ENCODE measurements at places on chromosomes 7 and 10.

DNA sequence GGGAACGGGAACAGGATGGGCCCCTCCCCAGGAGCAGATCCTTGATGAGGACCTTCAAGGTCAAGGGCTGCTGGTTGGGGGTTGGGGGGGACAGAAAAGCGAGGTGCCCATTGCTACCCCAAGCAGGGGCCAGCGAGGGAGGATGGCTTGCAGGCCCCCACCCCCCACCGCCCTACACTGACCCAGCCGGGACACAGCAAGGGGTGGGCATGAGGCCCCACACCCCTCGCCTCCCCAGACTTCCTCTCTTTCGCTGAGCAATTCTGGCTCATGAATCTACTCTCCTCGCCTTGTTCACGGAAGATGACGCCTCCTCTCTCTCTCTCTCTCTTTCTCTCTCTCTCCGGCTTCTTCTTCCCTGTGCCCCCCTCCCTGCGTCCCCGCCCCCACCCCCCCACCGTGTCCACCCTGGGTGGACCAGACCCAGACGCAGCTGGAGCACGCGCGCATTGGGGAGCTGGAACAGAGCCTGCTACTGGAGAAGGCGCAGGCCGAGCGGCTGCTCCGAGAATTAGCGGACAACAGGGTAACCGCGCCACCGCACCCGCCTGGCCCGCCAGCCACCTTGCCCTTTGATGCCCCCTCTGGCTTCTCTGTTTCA lies 81.1 kb upstream of the GTF2IRD1 start:
- DNase-seq, result no peak

DNA sequence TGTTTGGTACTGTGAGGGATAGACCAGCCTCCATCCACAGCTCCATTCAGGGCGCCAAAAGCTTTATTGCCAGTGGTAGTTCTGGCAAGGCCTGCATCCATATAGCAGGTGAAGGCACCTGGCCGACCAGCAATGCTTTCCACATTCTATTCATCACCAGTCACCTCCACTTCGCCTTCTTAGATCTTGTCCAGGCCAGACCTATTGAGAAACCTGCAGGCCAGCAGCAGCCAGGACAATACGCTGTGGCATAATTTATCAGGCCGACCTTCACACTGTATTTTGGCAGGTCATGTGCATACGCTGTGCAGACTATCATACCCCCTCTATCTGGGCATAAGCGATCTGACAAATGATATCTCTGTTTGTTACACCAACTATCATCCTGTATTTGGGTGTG lies 15.2 kb upstream of the KNDC1 start:
- DNase-seq, result no peak

DNA sequence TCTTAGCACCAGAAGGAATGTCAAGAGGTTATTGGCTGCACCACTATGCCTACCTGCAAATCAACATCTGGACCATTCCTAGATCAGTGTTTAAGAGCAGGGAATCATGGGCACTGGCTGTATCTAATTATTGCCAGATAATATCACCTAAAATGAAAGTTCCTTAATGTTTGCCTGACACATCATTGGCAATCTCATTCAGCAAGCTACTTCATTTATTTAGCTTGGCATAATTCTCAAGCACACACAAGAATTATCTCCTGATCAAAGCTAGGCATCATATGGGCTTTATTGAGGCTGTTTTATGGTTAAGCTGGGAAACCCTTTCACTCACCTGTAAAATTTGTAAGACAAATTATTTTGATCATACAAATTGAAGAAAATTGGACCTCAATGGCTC lies 581.7 kb downstream of the INHBA start:
- DNase-seq, result no peak

DNA sequence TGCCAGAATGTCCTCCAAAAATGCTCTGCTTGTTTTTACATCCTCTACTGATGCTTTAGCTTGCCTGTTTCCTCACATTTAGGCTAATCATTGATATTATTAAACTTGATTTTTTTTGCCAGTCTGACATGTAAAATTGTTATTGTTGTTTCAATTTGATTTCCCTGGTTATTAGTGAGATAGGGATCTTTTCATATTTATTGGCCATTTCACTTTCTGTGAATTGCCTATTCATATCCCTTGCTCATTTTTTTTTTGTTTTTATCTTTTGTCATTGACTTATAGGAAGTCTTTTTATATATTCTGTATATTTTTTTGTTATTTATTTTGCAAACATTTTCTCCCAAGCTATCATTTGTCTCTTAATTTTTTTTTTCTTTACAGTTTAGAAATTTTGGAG lies 13.2 kb downstream of the FAM221A start:
- DNase-seq, result no peak

GRCh38 chr10:42997151-42997848 lies 79.6 kb upstream of the RET start:
- no peak for DNase-seq
